ENCODE measurements at places on chromosomes 6 and 20.

DNA sequence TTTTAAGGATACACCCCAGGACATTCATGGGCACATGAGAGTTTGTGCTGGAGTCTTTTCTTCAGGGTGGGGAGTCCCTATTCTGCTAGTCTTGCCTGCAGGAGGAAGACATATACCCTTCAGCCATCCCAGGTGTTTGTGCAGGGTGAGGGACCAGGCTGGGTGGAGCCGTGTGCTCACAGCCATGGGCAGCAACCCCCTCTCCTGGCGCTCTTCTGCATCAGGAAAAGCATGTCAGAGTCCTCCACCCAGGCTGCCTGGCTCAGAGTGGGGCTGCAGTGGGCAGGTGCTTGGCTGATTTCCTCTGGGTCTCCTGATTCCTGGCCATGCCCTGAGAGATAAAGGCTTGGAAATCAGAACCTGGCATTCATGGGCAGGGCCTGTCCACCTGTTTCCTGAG, 22.7 kb upstream of the MLN start:
- DNase-seq = no peak

- no peak for DNase-seq
Measured at GRCh38 chr6:2643130-2643529, 107.6 kb downstream of the MYLK4 start.

GRCh38 chr6:106254636-106255035, 70.9 kb downstream of the ATG5 start:
- no peak for DNase-seq

DNA sequence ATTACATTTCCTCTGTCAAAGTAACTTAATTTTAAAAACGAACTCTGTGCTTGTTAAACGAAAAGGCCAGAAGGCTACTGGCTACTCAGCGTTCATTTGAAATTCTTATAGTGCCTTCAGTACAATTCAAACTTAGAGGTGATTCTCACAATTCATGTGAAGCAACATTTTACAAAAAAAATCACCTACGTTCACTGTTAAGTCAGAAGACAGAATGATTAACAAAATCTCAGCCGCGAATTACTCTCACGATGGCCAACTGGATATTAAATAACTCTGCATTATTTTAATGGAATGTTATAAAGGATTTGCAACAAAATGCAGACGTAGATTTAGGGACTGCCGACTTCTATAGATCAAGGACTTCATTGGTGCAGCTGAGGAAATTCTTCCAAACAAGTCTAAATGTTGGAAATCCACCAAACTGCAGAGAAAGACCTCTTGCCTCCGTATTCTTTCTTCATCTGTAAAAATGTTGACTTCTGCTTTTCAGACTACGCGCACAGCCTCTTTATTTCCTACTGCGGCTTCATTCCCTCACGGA, 1.6 kb upstream of the QKI start:
- DNase-seq = no peak

- DNase-seq = no peak
Measured at GRCh38 chr6:39211183-39211582, 18.1 kb downstream of the KCNK5 start.

- no peak for DNase-seq
Measured at GRCh38 chr6:47109281-47109680, 67.1 kb upstream of the ADGRF1 start.

DNA sequence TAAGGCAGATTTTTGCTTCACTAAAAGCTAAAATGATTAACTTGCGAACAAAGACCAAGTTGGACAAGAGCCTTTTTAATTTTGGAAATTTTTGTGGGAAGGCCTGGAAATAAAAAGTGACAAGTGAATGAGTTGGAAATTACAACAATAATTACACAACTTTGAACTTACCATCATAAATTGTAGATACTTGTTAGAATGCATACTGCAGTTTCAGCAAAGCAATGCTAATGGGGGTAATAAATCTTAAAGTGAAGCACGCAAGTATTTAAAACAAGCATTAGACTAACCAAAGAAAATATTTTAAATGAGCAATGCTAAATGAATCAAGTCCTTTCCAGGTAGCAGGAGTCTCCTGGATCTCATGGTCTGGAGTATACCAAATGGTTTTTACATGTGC, 83.2 kb upstream of the EYA4 start:
- no peak for DNase-seq

DNA sequence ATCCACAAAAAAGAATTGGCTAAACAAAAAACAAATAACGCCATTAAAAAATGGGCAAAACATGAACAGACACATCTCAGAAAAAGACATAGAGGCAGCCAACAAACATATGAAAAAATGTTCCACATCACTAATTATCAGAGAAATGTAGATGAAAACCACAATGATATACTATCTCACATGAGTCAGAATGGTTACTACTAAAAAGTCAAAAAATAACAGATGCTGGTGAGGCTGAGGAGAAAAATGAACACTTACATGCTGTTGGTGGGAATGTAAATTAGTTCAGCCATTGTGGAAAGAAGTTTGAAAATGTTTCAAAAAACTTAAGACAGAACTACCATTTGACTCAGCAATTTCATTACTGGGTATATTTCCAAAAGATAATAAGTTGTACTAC, 430.1 kb upstream of the JAG1 start:
- no peak for DNase-seq

- no peak for DNase-seq
Measured at GRCh38 chr6:157579467-157580031, 198.6 kb downstream of the ZDHHC14 start.

DNA sequence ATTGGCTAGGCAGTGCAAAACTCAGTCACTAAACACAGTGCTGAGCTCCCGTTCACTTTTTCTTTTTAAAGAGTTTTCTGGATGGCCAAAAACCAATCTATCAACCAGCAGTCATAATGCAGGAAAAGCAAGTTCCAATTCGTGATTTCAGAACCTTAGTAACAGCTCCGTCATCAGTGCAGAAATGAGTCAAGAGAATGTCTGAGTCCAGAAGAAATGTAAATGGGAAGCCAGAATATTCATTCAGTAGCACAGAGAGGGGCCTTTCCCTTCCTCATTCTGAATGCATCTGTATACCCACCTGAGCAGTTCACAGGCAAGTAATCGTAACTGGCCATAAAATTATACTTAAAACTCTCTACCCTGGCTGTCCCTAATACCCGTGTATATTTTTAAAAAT, 20.4 kb downstream of the HUS1B start:
- DNase-seq = no peak

- DNase-seq = peak; percentile 37
Measured at GRCh38 chr6:159068904-159069578, 24.2 kb upstream of the TAGAP start.

DNA sequence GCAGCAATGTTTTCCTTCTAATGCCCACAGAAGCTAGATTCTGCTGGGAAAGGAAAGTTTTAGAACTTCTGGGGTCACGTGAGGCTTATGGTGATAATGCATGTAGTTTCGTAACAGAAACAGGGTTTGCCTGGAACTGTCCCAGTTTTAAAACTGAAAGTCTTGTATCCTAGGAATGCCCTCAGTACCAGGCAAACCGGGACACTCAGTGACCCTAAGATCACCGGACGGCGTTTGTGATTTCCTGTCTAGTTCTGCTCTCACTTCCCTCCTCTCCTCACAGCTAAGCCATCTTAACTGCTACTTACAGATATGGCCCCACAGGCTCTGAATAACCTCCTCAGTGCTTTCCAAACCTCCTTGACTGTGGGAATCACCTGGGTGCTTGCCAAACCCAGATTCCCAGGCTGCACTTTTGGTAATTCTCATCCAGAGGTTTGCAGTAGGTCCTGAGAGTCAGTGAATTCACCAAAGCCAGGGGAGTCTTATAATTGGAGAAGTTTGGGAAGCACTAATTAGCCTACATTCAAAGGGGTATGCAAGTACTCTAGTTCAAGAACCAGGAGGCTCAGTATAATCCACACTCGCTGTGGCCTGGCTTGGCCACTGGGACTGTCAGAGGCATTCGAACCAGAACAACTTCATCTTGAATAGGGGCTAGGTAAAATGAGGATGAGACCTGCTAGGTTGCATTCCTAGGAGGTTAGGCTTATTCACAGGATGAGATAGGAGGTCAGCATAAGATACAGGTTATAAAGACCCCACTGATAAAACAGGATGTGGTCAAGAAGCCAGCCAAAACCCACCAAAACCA, 231.6 kb upstream of the MYLIP start:
- no peak for DNase-seq

DNA sequence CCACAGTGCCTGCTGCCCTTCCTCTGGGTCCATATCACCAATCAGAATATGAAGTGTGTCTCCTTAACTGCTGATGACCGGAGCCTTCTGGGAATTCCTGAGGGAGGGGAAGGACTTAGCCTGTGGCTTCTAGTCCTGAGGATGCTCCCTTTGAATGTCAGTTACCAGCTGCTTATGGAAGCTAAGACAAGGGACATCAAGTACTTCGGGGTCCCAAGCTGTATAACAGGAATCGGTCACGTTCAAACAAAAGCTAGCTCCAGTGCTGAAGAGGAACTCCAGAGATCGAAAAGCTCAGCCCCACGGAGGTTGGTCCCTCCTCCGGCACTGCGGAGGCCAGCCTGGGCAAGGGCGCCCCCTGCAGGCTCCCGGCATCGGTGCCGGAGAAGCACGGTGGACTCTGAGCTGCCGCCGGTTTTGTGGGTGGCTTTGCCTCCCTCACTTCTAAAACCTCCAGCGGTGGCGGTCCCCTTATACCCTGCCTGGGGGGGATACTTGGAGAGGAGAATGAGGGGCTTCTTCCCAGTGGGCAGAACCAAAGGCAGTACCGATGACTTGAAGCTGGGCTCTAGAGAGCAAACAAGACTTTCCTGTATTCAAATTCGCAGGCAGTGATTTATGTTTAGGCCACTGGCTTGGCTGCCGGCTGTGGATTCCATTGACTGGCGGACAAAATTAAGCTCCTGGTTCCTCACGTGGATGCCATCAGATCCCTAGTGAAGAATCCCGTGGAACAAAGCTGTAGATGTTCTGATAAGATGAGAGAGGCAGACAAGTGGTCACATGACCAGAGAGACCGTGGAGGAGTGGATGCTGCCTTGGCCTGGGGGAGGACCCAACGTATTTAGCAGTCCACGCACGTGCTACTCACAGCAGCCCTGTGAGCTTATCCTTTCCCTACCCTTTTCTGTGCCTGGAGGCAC, 16.2 kb upstream of the UBR2 start:
- DNase-seq = peak; percentile 85

DNA sequence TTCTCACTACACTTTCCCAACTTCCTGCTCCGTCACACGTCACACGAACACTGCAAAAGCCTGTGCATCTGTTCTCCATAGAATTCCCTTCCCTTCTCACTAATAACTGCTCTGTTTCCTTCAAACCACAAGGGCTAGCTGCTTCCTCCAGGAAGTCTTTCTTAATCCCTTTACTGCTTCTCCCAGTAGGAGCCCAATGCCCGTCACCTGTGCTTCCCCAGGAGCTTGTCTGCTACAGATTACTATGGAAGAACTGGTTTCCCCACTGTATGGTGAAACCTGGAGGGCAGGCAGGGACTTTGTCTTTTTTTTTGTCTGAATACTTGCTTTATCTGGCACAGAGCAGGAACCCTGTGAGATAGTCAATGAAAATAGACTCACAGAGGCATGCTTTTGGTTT, 444.7 kb upstream of the MAP3K7 start:
- DNase-seq = no peak

Data from CD4-positive, alpha-beta T cell treated with Interleukin-1 beta for 1 hour (primary cell).